ENCODE measurements at places on chromosomes 2 and 18.

- DNase-seq = no peak
Observed at GRCh38 chr2:232316461-232317330, 61.9 kb upstream of the ALPP start.

GRCh38 chr2:38167968-38168350, 92.0 kb upstream of the CYP1B1 start:
- no peak for DNase-seq

DNA sequence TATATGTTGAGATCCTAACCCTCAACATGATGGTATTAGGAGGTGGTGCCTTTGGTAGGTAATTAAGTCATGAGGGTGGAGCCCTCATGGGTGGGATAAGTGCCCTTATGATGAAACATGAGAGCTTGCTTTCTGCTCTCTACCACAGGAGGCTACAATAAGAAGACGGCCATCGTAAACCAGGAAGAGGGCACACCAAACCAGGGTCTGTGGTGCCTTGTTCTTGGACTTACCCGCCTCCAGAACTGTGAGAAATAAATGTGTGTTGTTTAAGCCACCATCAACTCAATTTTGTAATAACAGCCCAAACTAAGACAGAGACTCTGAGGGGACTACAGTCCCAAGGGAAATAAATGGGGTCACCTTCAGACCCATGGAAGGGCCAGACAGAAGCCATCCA, 52.3 kb downstream of the IRS1 start:
- DNase-seq = no peak

DNA sequence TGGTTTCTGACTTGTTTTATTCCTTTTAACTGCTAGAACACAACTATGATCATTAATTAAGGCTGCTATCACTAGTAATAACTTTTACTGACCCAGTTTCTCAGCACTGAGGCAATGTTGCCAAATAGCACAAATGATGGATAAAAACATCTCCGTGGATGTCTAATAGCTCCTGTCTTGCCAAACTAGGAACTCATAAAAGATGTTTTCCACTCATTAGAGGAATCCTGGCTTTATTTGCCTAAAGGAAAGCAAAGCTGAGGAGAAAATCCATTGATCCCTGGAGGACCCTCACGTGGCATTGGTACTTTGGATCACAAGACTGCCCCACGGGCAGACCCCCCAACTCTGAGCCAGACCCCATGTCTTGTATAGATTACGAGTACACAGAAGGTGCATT, 96.1 kb upstream of the ZNF397 start:
- no peak for DNase-seq

- DNase-seq = no peak
Observed at GRCh38 chr2:132813422-132813821, 143.4 kb upstream of the LYPD1 start.

DNA sequence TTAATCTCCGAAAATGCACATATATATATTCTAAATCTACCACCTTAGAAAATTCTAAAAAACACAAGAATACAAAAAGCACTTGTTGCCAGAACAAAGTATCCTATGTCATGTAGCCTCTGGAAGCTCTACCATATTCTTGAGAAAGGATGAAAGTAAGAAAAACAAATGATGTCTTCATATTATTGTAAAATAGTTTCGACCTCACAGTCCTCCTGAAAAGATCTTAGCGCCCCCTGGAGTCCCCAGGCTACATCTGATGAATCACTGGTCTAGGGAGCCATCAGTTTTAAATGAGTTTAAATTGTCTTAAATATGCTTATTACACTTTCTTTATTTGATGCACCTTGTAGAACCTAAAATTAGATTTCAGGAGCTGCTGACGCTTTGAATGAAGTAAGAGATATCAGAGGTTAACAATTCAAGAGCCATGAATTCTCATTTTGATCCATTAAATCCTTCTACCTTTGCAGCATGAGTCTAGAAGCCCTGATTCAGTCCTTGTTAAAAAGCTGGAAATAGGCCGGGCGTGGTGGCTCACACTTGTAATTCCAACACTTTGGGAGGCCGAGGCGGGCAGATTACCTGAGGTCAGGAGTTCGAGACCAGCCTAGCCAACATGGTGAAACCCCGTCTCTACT, 138.8 kb downstream of the MCFD2 start:
- DNase-seq = peak; percentile 26

DNA sequence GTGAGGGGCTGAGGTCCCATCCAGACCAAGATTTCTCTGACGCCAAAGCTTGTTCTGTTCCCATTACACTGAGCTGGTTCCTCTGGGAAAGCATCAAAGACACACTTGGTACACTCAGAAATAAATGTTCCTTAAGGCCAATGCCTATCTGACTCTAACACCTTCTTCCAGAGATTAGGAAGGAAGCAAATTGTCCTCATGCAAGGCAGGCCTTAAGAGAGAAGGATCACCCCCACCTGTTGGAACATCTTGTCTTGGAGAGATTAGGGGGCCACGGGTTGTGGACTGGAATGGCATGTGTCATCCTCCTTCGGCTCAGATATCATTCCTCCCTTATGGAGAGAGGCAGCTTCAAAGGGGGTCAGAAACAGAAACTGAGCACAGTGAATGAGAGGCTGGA, 100.2 kb downstream of the ANKRD44 start:
- DNase-seq = no peak

- DNase-seq = no peak
Observed at GRCh38 chr2:41234093-41234492, 782.2 kb upstream of the SLC8A1 start.

GRCh38 chr2:196718419-196719109, 79.0 kb downstream of the CCDC150 start:
- no peak for DNase-seq

DNA sequence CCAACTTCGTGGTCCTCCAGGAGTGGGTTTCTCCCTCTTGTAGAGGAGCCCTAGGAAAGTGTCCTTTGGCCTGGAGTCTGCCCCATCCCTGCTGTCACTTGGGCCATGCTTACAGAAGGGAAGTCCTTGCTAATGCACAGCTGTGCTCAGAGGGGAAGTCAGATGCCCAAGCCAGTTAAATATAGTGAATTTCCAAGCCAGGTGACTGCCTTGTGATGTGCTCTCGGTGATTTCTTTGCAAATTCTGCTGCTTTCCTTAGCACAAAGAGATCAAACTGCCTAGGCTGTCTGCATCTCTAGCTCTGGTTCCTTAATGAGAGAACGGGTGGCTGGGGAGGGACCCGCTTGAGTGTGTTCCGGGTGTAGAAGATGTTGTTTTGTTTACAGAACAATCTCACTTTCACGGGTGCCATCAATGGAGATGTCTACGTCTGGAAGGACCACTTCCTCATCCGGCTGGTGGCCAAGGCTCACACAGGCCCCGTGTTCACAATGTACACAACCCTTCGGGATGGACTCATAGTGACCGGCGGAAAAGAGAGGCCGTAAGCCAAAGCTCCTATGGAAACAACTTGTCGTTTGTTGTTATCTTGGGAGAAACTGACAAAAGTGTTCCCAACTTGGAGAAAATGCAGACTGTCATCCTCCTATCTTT, 91.4 kb downstream of the RTN4 start:
- no peak for DNase-seq
